T-helper 17 cell (primary cell): ENCODE measurements at places on chromosomes 3 and 15. TPM values are rescaled to one million over a fixed set of nuclear protein-coding genes. Genes with fewer than 3 reads are reported as not detected.

- DNase-seq, result no peak
Measured at GRCh38 chr3:167729591-167729990, 5.1 kb downstream of the PDCD10 start.

DNA sequence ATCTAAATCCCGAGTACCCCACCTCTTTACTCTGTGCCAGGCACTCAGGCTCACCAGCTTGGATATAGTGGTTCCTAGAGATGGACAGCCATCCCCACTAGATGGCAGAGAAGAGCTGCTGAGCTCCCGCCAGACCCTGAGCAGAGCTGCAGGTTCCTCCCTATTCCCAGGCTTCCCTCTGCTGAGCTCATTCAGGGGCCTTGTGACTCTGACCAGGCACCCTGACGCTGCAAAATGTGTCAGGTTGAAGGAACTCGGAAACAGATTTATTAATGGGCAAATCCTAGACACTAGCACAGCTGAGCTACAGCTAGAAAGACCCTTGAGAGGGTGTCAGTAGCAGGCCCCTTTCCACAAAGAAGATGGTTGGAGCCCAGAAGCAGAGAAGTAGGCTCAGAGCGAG is 38.2 kb upstream of the RHO start:
- peak; percentile 16 for DNase-seq

- DNase-seq, result no peak
Measured at GRCh38 chr3:141294301-141294700, 62.7 kb downstream of the PXYLP1 start.

- no peak for DNase-seq
Measured at GRCh38 chr3:31242026-31242960, 290.4 kb upstream of the STT3B start.

The WDR93 gene
- 0.18 TPM for total RNA-seq

The CHRD gene
- total RNA-seq, result not detected
